ENCODE measurements at places on chromosomes 3 and 15. TPM values are rescaled to one million over a fixed set of nuclear protein-coding genes. Genes with fewer than 3 reads are reported as not detected.

Gene SI
- not detected for polyA plus RNA-seq

GRCh38 chr3:43883729-43884396 lies 193.1 kb downstream of the ABHD5 start:
- no peak for DNase-seq

GRCh38 chr15:52148403-52148802 lies 35.8 kb upstream of the BCL2L10 start:
- no peak for DNase-seq

Gene NEDD4
- 20.2 TPM for polyA plus RNA-seq

Gene ATP13A5
- polyA plus RNA-seq: 0.22 TPM
